ENCODE measurements at places on chromosomes 3 and 15. TPM values are rescaled to one million over a fixed set of nuclear protein-coding genes. Genes with fewer than 3 reads are reported as not detected.

Gene CHRNA7
- 2.6 TPM for total RNA-seq

Gene PLSCR5
- not detected for total RNA-seq

Gene SLC24A5
- not detected for total RNA-seq

Gene ISL2
- not detected for total RNA-seq

Gene SEC61A1
- total RNA-seq, result 207 TPM

GRCh38 chr3:4078903-4079302 lies 224.3 kb upstream of the SETMAR start:
- no peak overlapping the region for H3K4me3 ChIP-seq
- H3K27me3 ChIP-seq, result no peaks in the 10 kb centered on the region
- H3K27ac ChIP-seq, result no peak overlapping the region
- DNase-seq, result no peak

GRCh38 chr3:14412831-14413380 lies 10.5 kb downstream of the SLC6A6 start:
- no peak overlapping the region for H3K27ac ChIP-seq
- DNase-seq, result no peak
- no peaks in the 10 kb centered on the region for H3K4me1 ChIP-seq

DNA sequence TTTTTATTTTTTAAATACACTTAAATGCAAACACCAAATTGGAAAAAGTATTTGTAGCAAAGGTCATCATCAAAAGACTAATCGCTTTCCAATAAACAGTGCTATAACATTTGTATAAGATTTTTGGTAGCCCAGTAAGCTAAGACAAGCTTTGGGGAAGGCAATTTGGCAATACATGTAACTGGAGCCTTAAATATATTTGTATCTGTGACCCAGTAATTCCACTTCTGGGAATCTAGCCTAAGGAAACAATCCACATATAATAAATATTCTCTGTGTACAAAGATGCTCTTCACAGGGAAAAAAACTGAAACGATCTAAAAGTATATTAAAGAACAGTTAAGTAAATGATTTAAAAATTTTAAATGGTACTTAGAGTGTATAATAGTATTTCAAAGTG lies 65.5 kb upstream of the TJP1 start:
- no peak for DNase-seq
- H3K27ac ChIP-seq, result no peak overlapping the region
- H3K36me3 ChIP-seq, result no peaks in the 10 kb centered on the region
- H3K4me1 ChIP-seq, result no peaks in the 10 kb centered on the region
- no peaks in the 10 kb centered on the region for H3K27me3 ChIP-seq
- H3K4me3 ChIP-seq, result no peak overlapping the region

GRCh38 chr3:186369217-186369616 lies 7.2 kb upstream of the DGKG start:
- H3K27ac ChIP-seq, result no peak overlapping the region
- no peaks in the 10 kb centered on the region for H3K36me3 ChIP-seq
- H3K27me3 ChIP-seq, result no peaks in the 10 kb centered on the region
- H3K4me3 ChIP-seq, result no peak overlapping the region
- DNase-seq, result no peak
- H3K4me1 ChIP-seq, result peaks cover 3% of the 10 kb centered on the region

GRCh38 chr3:197440717-197441303 lies 115.0 kb downstream of the BDH1 start:
- H3K4me3 ChIP-seq, result no peak overlapping the region
- H3K36me3 ChIP-seq, result no peaks in the 10 kb centered on the region
- no peak overlapping the region for H3K27ac ChIP-seq
- no peaks in the 10 kb centered on the region for H3K4me1 ChIP-seq
- H3K27me3 ChIP-seq, result no peaks in the 10 kb centered on the region

GRCh38 chr3:191353022-191353777 lies 22.9 kb upstream of the UTS2B start:
- H3K4me1 ChIP-seq, result peaks cover 73% of the 10 kb centered on the region
- H3K27me3 ChIP-seq, result no peaks in the 10 kb centered on the region
- DNase-seq, result no peak
- H3K36me3 ChIP-seq, result no peaks in the 10 kb centered on the region

- no peaks in the 10 kb centered on the region for H3K36me3 ChIP-seq
- no peaks in the 10 kb centered on the region for H3K4me1 ChIP-seq
- no peak overlapping the region for H3K4me3 ChIP-seq
- no peak for DNase-seq
These were observed 54.9 kb upstream of the COL6A6 start for GRCh38 chr3:130462089-130462488.

- no peak for DNase-seq
- H3K27ac ChIP-seq, result no peak overlapping the region
- no peaks in the 10 kb centered on the region for H3K27me3 ChIP-seq
These were observed 6.2 kb downstream of the FRMD4B start for GRCh38 chr3:69379661-69380060.

DNA sequence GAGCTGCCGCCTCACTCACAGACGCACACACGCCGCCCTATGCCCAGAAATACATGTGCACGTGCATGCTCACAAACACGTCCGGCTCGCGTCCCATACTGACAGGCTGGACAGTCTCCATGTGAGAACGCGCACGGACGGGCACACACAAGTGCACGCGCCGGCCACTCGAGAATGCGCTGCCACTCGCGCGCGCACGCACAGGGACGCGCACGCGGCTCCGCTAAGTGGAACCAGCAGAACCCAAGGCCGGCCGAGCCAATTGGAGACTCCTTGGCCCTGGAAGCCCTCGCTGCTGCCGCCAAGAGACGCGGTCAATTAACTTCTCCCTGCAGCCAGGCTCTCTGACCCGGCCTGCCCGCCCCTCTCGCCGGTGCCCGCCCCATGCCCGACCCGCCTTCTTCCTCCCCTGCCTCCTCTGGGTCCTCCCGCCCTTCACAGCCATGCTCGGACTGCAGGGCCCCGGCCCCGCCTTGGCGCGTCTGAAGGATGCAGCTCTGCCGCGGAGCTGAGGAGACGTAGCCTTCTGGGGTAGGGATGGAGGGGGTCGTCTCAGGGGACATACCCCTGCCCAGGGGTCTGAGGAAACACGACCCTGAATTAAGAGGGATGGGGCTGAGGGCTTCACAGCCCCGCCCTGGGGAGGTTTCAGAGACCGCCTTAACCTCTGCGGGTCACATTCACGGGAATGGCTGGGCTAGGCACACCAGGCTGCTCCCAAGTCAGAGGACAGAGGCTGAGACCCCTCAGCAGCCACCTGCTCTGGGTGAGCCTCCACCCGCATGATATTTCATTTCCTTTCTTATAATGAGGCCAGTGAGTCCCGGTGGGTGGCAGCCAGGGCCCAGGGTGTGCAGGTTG lies 15.0 kb downstream of the PTH1R start:
- H3K36me3 ChIP-seq, result no peaks in the 10 kb centered on the region
- no peaks in the 10 kb centered on the region for H3K27me3 ChIP-seq
- peak; percentile 72 for DNase-seq
- no peak overlapping the region for H3K4me3 ChIP-seq

DNA sequence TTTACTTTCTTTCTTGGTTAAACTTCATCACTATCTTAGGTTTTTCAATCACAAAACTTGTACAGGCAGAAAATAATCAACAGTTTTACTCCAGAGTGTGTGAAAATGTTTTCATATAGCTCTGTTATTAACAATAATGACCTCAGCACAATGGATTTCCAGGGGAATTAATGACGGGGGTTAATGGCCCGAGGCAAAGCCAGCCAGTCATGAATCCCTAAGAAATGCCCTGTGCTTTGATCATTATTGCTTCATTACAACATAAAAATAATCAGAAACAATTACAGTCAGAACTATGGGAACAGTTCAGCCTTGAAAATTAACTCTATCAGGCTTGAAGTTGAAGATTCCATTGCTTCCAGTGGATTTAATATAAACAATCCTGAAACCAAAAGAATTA lies 875.4 kb downstream of the ROBO2 start:
- no peak overlapping the region for H3K27ac ChIP-seq
- DNase-seq, result no peak

DNA sequence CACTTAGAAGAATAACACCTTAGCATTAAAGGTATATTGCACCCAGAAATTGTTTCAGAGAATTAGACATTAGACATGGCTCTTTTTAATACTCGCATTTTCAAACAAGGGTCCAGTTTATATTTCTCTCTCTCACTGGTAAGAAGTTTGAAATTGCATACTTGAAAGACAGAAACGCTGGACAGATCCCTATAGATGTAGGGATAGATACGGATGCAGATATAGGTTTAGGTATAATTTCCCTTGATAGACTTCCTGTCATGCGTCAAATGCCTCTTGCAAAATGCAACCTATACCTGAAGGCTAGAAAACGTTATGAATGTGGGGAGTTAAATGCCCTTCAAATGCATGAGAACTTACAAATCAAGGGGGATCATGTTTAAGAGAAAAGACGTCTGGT lies 99.4 kb upstream of the BCL6 start:
- H3K4me1 ChIP-seq, result no peaks in the 10 kb centered on the region
- DNase-seq, result no peak
- no peak overlapping the region for H3K27ac ChIP-seq
